ENCODE measurements at places on chromosomes 2 and 18.

DNA sequence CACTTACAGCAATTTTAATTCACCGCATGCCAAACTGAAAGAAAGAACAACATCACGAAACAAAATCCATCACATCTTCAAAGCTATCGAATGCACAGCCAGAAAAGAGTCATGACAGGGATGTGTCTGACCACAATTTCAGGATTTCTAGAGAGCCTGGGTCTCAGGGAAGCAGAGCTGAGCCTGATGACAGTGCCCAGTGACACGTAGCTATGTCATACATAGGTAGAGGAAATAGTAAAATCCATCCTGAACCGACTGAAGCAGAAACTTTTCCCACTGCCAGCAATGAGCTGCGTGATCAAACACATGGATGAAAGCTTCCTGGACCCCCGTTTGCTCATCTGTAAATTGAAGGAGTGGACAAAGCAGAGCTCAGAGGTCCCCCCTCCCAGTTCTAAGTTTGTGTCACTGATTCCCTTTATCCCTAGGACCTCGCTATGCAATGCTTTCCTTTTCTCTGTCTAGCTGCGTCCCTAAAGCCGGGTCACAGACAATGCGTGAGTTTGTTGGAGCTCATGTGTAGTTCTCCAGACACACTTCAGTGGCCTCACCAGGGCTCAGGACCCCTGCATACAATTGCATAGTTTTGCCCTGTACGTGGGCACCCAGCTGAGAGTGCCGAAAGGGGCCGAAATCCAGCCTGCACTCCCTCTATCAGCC, 37.6 kb downstream of the CCBE1 start:
- DNase-seq: no peak

GRCh38 chr2:65314801-65315441, 87.3 kb downstream of the ACTR2 start:
- no peak for DNase-seq

GRCh38 chr2:131027566-131028528, 65.4 kb downstream of the FAM168B start:
- DNase-seq: peak; percentile 64

- DNase-seq: no peak
Observed at GRCh38 chr2:68835621-68836020, 35.6 kb downstream of the BMP10 start.

GRCh38 chr18:24170360-24170759, 31.5 kb downstream of the CABYR start:
- no peak for DNase-seq

- DNase-seq: no peak
Observed at GRCh38 chr2:85061896-85062295, 71.3 kb upstream of the TCF7L1 start.

GRCh38 chr2:224562831-224563230, 22.3 kb downstream of the CUL3 start:
- DNase-seq: no peak

- no peak for DNase-seq
Observed at GRCh38 chr2:164714471-164714870, 93.2 kb upstream of the GRB14 start.

GRCh38 chr18:48983793-48984437, 33.1 kb upstream of the SMAD7 start:
- DNase-seq: no peak

- DNase-seq: no peak
Observed at GRCh38 chr2:106159866-106160785, 34.0 kb downstream of the UXS1 start.

DNA sequence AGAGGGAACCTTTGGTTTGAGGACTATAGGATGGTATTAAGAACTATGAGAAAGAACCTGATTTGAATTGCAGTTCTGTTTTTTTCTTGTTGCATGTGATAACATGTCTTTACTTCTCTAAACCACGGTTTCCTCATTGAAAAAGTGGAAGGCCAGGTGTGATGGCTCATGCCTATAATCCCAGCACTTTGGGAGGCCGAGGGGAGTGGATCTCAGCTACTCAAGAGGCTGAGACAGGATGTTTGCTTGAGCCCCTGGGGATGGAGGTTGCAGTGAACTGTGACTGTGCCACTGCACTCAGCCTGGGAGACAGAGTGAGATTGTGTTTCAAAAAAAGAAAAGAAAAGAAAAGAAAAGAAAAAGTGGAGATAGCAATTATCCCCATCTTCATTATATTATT, 32.3 kb downstream of the SCN9A start:
- no peak for DNase-seq

- DNase-seq: no peak
Observed at GRCh38 chr2:152243761-152244640, 68.4 kb upstream of the STAM2 start.

DNA sequence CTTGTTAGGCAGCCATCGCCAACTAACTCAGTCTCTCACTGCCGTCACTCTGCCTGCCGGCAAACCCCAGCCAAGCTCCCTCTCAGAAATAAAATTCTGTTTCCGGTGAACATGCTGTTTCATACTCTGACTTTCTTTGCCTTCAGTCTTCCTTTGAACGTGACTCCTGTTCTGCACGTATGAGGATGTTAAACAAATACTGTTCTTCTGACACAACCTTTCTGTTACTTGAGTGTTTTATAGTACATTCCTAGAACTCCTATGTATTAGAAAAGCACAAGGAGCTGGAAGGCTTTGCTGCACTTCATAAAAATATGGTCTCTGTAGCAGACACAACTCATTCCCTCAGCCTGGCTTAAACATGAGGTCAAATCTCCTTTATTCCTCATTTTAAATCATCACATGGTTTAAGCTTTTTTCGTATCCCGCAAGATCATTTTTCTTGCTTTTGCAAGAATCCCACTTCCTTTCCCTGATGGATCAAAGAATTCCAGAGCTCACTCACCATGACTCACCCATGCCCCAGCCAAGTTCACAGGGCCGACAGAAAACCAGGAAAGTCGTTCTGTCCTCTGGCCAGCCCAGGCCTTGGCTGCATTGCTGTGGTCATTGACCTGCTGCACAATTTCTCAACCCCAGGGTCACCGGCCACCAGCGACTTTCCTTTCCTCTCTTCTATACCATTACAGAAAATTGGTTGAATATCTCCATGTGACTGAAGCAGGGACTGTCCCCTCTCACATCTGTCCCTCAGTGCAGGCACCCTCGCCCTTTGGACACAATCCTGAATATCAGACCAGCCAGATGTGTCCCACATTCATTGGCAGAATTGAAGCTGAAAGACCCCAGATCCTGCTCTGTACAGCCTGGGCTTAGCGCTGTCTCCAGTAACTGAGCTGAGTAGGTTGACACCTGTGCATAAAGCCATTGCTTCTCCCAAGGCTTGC, 183.1 kb upstream of the ARL4C start:
- peak; percentile 61 for DNase-seq

GRCh38 chr2:134717286-134718022, 1.3 kb downstream of the TMEM163 start:
- DNase-seq: no peak

DNA sequence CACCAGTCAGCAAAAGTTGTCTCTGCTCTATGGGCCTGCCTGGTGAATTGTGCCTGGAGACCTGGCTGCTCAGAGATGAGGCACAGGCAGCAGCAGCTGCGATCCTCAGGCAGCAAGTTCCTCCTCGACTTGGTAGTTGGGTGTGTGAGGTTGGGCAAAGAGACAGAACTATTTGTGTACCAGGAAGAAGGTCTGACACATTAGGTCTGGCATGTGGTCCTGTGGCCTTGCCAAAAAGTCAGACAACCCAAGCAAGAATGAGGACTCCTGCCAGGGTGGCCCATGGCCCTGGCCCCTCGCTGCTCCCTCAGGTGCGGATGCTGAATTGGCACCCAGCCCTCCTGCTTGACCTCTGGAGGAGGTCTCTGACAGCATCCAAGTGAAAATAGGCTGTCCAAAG, 192.7 kb downstream of the DYSF start:
- peak; percentile 63 for DNase-seq
